Thoracic aorta (tissue), 2 donors: ENCODE measurements at places on chromosomes 2 and 18. TPM values are rescaled to one million over a fixed set of nuclear protein-coding genes. Genes with fewer than 3 reads are reported as not detected.

- no peak overlapping the region for H3K27ac ChIP-seq
- no peaks in the 10 kb centered on the region for H3K36me3 ChIP-seq
- no peak overlapping the region for H3K4me3 ChIP-seq
- H3K27me3 ChIP-seq: no peaks in the 10 kb centered on the region
These were observed 85.6 kb downstream of the NCOA1 start for GRCh38 chr2:24576617-24577016.

DNA sequence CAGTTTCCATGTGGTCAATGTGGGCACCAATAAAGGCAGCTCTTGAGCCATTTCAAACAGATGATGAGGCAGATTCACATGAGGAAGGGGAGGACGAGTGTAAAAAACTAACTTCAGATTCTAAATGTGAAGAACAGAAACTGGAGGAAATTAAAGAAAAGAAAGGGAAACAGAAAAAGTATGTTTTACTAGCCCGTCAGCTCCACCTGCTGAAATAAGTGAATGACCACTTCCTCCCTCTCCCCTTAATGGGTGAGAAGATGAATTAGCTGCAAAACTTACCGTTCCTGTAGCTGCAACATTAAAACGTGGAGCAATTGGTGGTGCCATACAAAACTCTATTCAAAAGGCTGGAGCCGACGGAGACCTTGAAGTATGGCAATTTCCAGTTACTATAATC is 203.5 kb downstream of the UXS1 start:
- H3K4me1 ChIP-seq: no peaks in the 10 kb centered on the region
- DNase-seq: no peak
- no peak overlapping the region for H3K4me3 ChIP-seq

DNA sequence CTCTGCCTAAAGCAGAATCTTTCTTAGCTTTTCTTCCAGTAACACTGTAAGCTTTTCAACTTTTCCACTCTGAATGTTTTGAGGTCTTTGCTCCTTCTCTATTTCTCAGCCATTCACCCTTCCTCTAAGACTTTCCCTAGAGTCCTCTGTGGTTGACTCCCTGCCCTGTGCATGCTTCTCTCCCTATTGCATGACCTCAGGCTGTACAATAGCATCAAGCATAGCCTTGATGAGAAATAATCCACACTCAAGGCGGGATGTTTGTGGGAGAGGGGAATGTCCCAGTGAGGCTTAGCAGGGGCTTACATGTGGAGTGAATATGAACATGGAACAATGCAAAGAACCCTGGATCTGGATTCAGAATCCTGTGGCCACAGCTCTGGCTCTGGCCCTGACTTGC is 48.4 kb upstream of the IGFBP5 start:
- DNase-seq: no peak
- no peak overlapping the region for H3K27ac ChIP-seq
- no peak overlapping the region for H3K4me3 ChIP-seq

DNA sequence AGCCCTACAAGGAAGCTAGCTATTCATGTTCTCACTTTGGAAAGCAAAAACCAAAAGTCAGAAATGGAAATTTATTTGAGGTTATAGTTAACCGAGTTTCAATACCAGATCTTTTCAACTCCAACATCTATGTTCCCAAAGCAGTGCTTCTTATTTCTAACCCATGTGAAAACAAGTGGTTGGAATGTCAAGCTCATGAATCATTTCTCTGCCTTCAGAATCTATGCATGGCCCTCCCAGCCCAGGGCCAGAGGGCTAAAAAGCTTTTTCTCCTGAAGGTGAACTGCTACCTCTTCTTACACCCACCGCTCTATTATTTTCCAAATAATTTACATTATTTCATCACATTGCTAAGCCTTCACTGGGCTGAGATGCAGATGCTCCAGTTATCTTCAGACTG is 158.4 kb downstream of the SP3 start:
- DNase-seq: no peak
- no peak overlapping the region for H3K4me3 ChIP-seq

- H3K4me3 ChIP-seq: no peak overlapping the region
- no peaks in the 10 kb centered on the region for H3K27me3 ChIP-seq
- no peak for DNase-seq
- no peaks in the 10 kb centered on the region for H3K4me1 ChIP-seq
These were observed 1383.2 kb downstream of the LRP1B start for GRCh38 chr2:140747665-140748064.

DNA sequence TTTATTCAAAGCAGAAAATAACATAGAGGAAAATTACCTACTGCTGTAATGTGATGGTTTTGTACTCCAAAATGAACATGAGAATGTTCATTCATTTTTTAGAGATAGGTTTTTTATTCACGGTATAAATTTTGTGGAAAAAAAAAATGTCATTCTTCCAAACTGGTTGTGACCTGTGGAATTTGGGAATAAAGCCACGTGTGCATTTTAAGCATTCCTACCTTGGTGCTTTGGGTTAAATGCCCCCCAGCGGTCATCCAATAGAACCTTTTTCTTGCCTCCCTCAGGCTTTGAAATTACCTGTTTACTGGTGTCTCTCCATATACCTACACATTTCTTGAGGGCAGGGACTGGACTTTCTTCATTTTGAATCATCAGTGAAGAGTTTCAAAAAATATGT is 740.7 kb downstream of the DPP10 start:
- H3K27me3 ChIP-seq: no peaks in the 10 kb centered on the region
- no peak for DNase-seq
- H3K4me3 ChIP-seq: no peak overlapping the region
- H3K4me1 ChIP-seq: no peaks in the 10 kb centered on the region
- no peaks in the 10 kb centered on the region for H3K36me3 ChIP-seq

DNA sequence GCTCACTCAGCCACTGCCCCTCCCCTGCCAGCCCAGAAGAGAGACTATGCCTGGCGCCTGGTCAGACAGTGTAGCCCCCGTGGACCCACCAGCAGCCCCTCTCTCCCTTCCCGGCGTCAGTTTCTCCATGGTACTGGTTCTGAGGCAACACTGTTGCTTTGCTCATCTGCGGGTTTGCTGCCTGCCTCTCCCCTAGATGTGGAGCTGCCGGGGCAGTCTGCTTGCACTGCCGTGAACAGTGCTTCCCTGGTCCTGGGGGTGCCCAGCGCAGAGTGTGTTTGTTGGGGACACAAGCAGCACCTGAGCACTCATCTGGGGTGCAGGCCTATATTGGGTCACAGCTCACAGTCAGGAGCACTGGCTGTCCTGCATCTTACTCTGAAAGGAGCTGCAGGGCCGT is 309.9 kb downstream of the NDUFA10 start:
- no peak overlapping the region for H3K4me3 ChIP-seq
- DNase-seq: no peak

- H3K36me3 ChIP-seq: no peaks in the 10 kb centered on the region
- no peak for DNase-seq
- no peak overlapping the region for H3K27ac ChIP-seq
- H3K4me1 ChIP-seq: no peaks in the 10 kb centered on the region
These were observed 62.0 kb downstream of the CIB4 start for GRCh38 chr2:26579025-26579722.

DNA sequence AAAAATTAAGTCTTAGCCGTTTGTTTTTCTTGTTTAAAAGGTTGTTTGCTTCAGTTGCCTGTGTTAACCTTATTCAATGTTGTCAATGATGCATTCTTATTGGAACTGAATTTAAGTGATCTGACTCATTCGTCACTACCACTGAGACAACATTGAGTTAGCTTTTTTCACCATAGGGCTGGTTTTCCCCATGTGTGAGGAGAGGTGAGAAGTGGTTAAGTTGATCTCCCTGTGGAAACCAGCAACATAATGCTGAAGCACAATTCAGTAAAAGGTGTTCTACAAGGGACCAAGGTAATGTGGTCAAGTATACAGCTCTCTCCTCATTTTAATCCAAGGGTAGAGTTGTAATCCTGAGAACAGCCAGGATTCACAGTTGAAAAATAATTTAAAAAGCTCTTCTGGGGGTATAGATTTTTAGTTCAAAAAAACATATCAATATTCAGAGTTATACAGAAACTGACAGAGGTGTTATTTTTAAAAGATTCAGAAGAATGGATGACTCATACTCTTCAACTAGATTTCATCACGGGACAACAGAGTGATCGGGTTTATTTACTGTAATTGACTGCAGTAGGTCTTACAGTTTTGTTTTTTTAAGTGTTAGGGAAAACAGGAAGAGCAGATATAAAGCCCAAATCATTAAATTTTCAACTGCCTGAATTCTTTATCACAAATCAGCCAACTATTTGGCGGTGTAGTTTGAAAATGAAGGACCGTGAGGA is 12.6 kb downstream of the NOP58 start:
- DNase-seq: no peak
- peaks cover 7% of the 10 kb centered on the region for H3K4me1 ChIP-seq
- peaks cover 25% of the 10 kb centered on the region for H3K36me3 ChIP-seq
- H3K4me3 ChIP-seq: no peak overlapping the region
- no peak overlapping the region for H3K27ac ChIP-seq

Gene TTN
- total RNA-seq: 16.4 TPM

Gene UNC80
- total RNA-seq: not detected
